NCI-H2081 (cell line): ENCODE measurements at places on chromosomes 2 and 18.

GRCh38 chr2:52456561-52457377, 1310.8 kb upstream of the CHAC2 start:
- no peak for DNase-seq

GRCh38 chr18:61771861-61772260, 120.9 kb downstream of the RNF152 start:
- DNase-seq, result no peak

GRCh38 chr2:28068088-28068487, 177.6 kb downstream of the BABAM2 start:
- DNase-seq, result no peak

- DNase-seq, result no peak
These were observed 132.7 kb upstream of the CTAGE1 start for GRCh38 chr18:22550366-22550765.

- DNase-seq, result no peak
These were observed 8.8 kb upstream of the SNED1 start for GRCh38 chr2:240989451-240990265.

- no peak for DNase-seq
These were observed 197.5 kb downstream of the IRS1 start for GRCh38 chr2:226601881-226602662.

DNA sequence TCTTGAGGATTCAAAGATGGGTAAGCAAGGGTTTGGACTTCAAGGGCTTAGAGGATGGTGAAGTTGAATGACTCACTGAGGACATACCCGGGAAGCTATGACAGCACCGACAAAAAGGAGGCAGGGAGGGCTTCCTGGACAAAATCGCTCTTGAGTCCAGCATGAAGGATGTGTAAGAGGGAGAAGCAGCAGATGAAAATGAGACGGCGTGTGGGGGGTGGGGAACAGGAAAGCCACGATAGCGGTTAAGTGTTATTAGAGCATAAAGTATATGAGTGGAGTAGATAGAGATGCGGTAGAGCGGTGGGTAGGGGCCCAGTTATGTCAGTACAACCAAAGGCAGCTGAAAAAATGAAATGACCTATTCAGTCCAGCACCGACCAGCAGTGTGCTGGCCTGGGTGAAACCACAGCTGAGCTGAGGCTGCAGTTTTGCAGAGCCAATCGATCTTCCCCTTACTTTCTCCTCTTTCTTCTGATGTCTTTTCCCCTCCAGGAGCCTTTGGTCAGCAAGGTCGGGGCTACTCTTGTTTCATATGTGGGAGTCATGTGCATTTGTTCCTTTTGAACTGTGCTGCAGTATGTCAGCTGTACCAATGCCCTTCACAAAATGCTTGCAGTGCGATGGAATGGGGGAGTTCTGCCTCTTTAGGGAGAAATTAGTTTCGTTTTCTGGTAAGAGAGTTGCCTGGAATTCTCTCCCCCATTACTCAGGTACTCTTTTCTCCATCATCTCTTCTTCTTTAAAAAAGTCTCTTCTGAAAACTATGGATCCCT, 2.0 kb upstream of the THUMPD2 start:
- no peak for DNase-seq

DNA sequence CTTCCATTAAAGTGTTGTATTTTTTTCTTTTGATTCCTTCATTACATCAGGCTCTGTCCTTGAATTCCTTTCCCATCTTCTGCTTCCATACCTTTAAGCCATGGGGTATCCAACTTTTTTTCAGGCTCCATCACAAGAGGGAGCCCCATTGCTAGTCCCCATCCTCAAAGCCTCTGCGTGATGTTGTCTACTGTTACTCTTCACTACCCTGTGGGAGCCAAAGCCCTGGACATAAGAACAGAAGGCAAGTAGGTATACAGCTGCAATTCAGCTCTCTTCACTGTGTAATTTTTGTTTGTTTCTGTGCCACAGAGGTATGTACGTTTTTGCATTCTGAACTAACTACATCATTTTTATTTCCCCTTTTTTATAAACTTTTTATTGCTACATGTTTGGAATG, 36.6 kb upstream of the CCNYL1 start:
- no peak for DNase-seq

- no peak for DNase-seq
These were observed at the start of gene MXD1 for GRCh38 chr2:69914950-69915945. MXD1 (plus strand) TSS chr2:69915109; CDS start chr2:69915331, 222 bp downstream.

DNA sequence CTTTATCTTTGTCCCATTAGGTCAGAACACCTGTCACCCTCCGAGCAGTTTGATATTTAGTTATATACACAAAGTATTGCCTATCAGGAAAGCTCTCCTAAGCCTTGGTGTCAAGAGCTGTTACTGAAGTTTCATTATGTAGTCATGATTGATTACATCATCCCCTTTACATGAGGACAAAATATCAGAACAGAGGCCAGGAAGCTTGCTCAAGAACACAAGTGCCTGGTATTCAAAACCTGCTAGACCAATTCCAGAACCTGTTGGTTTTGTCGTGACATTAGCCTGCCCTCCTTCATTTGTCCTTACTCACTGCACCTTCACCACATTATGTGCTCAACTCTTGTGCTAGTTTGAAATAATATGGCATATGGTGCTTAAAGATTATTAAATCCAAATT, 377.1 kb downstream of the CDH19 start:
- no peak for DNase-seq

GRCh38 chr2:98822301-98823164, 91.6 kb upstream of the MGAT4A start:
- no peak for DNase-seq

GRCh38 chr2:173891315-173892037, 73.7 kb downstream of the SP3 start:
- DNase-seq, result no peak

DNA sequence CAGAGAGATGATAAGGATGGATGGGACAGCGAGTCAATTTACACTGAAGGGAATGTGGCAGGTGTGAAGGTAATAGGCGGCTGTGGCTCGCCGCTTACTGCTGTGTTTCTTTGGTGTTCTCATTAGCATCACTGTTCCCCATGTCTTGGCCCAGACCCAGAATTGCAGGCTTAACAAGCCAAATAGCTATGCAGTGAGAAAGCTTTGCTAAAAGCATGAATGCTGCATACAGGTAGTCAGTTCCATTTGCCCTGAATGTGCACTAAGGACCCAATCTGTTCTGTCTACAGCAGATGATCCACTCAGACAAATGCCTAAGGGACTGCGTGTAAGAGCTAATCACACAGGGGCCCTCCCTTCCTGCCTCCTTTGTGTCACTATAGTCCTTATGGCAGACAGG, 262.6 kb downstream of the DCDC2C start:
- DNase-seq, result no peak

DNA sequence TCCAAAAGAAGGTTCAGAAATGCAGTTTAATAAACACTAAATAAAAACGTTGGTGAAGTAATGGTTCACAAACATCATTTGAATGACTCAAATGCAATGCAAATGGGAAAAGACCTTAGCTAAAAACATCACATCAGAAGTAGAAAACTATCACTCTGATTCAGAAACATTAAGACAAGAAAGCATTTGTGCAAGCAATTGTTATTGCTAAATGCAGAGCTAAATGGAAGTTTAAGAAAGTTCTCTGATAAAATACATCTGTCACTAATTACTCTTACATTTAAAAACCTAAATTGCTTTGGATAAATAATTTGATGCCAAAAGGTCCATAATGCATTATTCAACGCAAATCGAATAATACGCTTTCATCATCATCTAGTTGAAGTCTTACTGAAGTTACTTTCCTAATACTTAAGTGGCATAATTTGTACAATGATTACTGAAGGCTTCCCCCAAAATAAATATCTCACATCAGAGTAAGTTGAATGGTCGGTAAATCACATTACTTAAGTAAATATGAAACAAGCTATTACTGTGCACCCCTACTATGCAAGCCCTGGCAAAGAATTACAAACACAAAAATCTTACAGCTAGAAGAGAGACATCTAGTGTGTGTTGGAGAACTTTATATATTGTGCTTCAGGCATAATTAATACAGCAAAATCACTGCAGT, 105.7 kb upstream of the KCTD1 start:
- peak; percentile 30 for DNase-seq

GRCh38 chr18:66043009-66043408, 292.2 kb downstream of the CDH7 start:
- DNase-seq, result no peak

DNA sequence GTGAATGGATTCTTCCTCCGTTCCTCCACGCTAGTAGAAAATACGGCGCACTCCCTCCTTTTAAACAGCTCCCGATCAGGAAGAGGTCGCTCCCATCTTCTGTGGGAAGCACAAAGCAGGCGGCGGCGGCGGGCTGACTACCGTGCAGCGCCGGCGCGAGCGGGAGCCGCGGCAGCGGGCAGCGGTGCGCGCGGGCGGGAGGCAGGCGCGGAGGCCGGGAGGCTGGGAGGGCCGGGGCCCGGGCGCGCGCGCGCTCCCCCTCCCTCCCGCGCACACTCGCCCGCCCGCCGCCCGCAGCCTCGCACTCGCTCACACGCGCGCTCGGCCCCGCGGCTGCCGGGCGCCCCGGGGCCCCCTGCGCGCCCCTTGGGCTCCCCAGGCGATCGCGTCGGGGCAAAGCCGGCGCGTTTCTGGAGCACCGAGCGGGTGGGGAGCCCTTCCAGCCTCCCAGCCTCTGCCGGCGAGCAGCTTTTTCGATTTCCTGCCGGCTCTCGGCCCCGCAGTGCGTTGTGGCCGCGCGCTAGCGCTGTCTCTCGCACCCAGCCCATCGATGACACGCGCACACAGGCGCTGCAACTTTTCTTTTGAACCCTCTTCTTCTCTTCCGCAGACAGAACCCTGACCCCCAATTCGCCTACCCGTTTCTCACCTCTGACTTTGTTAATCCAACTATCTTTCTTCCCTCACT, at the start of gene SLC8A1:
TSS of gene SLC8A1 (minus strand) at position 173 of the 688 bp plus-strand sequence.
- peak; percentile 73 for DNase-seq

DNA sequence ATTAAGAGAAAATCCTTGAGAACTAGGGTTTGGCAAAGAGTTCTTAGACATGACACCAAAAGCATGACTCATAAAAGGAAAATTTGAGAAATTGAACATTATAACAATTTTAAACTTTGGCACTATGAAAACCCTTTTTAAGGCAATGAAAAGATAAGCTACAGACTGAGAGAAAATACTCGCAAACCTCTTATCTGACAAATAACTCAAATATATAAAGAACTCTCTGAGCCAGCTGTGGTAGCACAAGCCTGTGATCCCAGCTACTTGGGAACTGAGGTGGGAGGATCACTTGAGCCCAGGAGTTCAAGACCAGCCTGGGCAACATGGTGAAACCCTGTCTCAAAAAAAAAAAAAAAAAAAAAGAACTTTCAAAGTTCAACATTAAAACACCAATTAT, 70.5 kb downstream of the FAM168B start:
- DNase-seq, result no peak

- DNase-seq, result no peak
These were observed 143.3 kb downstream of the FTCDNL1 start for GRCh38 chr2:199707593-199708185.

- no peak for DNase-seq
These were observed 34.1 kb downstream of the RASGRP3 start for GRCh38 chr2:33510586-33510968.

DNA sequence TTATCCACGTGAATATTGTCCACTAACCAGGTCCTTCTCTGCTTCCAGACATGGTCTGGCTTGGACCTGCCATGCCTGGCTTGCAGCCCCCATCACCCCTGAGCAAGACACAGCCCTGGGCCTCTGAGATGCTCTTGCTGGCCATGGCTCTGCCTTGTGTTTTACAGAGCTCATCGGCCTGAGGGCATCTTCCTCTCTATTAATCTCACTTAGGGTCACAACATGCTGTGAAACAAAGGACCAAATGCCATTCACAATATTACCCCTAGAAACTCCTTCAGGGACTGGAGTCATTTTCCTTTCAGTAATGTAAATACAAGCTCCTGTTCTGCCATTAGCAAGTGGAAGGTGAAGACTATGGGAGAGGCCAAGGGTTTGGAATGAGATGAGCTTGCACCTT, 6.8 kb upstream of the TPO start:
- DNase-seq, result no peak

DNA sequence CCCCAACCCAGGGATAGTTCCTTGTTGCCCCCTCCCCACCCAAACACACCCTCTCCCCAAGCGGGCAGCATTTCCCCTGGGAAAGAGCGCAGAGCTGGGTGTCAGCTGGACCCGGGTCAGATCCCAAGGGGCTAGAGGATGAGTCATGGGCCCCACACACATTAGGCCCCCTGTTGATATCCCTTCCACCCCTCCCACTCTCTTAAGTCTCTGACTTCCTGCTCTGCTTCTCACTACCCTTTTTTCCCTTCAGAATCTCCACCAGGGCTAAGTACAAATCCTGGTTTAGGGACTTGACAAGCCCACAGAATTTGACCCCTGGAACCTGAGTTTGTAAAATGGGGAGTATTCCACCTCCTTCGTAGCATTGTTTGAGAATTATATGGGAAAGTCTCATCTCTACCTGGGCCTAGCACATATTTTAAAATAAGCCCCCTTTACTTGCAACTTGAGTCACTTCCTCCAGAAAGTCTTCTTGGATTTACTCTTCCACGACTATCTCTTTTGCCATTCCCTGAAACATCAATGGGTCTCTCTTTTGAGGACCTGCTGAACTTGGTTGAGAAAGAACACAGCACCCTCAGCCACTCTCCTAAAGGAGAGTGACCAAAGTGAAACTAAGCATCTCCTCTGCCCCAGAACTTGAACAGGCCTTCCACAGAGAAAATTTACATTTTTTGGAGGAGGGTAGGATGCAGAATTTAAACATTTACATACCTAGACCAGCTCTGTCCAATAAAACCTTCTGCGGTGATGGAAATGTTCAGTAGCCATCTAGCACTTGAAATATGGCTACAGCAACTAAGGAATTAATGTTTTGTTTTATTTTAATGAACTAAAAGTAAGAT, 4.7 kb downstream of the RTKN start:
- DNase-seq, result no peak

GRCh38 chr18:56711708-56712445, 60.7 kb downstream of the WDR7 start:
- DNase-seq, result no peak

- no peak for DNase-seq
These were observed 21.3 kb downstream of the EDAR start for GRCh38 chr2:108967757-108968156.

GRCh38 chr2:161842736-161843433, 218.7 kb downstream of the SLC4A10 start:
- DNase-seq, result peak; percentile 12

GRCh38 chr2:164620457-164620856, 825 bp downstream of the GRB14 start:
- DNase-seq, result no peak

- DNase-seq, result no peak
These were observed 195.0 kb downstream of the BCL11A start for GRCh38 chr2:60358476-60358875.

GRCh38 chr2:31987454-31988220, 23.2 kb downstream of the MEMO1 start:
- DNase-seq, result no peak

GRCh38 chr2:39696101-39696553, 30.4 kb downstream of the TMEM178A start:
- peak; percentile 65 for DNase-seq
